ENCODE measurements at places on chromosomes 1 and 21.
A peak's percentile ranks its signal among the peaks of the same experiment; 100 is the strongest.

GRCh38 chr21:42539342-42539741 is 25.7 kb downstream of the SLC37A1 start:
- DNase-seq: no peak

- DNase-seq: no peak
These were observed 178.8 kb upstream of the ZNF644 start for GRCh38 chr1:91200675-91201074.

DNA sequence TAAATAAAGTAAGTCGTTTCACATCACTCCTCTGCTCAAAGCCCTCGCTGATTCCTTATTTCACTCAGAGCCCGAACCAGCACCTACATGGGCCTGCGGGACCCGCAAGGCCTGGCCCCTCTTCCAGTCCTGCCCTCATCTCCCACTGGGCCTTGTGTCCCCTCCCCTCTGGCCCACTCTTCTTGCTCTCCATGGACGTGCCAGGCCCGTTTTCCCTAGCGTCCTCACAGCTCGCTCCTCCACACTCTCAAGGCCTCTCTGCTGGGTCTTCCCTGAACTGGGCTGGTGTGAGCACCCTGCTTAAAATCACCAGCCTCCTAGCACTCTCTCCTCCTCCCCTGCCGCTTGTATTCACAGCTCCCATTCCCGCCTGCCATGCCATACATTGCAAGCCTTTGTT is 237.9 kb downstream of the FOXD2 start:
- DNase-seq: no peak

DNA sequence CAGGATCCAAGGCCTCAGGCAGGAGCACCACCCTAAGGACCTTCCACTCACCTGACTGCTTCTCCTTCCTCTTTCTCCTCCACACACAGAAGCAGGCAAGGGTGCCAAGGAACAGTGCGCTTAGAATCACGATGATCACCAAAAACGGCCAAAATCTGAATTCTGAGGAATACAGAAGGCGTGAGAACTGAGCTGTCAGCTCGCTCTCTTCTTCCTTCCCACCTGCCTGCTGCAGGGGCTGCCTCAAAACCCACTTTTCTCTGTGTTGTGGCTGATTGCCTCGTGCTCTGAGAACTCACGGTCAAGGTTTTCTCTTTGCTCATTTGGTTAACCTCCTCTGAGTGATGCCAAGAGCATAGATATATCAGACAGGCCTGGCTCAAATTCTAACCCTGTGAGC is 23.8 kb downstream of the CD244 start:
- DNase-seq: no peak

DNA sequence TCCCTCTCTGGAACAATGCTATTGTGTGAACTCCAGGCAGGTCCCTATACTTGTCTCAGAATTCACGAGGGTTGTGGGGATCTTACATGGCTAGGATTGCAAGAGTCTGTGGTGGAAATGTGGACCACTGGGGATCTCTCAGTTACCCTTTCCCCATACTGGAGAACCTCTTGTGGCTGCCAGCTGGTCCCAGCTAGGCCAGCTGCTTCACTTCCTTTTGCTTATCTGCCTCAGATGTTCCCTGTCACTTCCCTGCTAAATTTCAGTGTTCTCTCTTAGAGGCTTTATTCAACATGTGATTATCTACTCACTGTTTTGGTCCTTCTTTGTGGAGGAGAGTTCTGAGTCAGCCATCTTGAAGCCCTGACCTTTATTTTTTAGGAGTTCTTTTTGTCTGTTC is 75.9 kb upstream of the SAMD13 start:
- no peak for DNase-seq

GRCh38 chr21:41634858-41635257 is 126.9 kb upstream of the TMPRSS2 start:
- peak; percentile 54 for DNase-seq

DNA sequence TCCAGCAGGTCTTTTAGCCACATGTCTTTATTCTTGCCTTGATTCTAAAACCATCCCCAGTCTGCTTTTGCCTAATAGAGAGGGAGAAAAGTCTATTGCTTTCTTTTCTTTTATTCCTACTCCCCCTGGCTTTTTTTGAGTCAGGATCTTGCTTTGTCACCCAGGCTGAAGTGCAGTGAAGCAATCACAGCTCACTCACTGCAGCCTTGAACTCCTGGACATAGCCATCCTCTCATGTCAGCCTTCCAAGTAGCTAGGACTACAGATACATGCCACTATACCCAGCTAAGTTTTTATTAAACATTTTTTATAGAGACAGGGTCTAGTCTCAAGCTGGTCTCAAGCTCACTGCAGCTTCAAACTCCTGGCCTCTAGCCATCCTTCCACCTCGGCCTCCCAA is 72.5 kb upstream of the PAXBP1 start:
- DNase-seq: no peak

- no peak for DNase-seq
These were observed 99.0 kb downstream of the NFIA start for GRCh38 chr1:61181067-61182038.

DNA sequence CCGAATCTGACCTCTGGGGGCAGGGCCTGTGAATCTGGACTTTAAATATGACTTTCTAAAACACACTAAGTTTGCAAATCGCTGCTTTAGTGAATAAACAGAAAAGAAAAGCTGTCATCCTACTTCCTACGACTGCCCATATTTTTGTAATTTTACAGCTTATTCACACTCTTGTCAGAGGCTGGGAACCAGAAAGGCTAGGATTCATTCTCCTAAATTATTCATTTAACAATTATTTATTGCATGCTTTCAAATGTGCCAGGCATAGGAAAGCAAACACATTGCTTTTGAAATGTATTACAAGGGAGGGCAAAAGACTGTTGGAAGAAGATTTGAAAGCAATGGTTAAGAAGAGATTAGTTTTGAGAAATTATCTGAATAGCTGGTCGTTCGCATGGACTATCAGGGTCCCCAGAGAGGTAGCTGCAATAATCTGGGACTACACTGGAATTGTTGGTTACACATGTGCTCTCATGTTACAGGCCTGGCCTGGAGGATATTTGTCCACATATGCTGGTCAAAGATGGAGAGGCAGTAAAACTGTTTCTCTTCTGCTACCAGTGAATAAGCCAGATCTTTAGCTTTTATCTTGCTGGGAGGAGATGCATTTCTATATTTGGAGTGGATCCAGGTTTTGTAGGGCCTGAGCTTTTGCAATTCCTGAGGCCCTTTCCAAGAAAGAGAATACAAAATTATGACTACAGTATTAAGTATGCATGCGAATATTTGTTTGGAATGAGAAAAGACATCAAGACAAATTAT is 29.6 kb upstream of the SFPQ start:
- peak; percentile 77 for DNase-seq

DNA sequence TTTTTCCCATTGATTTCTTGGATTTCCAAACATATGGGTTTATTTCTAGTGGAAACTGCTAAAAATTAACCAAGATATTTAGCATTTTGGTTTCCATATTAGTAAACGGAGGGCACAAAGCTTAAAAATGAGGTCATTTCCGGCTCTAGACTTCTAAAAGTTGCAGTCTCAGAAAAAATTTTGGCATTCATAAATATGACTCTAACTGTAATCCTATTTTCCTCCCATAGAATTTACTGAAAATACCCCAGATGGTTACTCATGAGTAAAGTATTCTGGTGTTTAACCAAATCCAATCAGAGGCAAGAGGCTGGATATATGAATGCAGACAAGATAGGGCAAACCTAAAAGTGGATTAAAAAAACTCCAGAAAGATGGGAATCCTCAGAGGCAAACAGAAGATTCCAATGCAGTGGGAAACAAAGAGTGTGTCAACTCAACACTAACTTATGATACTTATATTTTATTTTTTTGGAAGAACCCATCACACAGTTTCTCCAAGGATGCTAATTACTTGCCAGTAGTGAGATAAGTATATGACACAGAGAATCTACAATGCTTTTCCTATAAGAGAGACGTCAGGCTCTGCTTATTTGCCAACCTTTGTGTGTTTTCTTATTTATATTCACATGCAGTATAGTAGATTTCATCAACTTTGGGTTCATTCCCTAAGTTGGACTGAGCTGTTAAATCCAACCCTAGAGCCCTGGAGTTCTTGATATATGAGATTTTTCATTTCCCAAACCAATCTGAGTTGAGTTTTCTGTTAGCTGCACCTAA is 90.1 kb upstream of the BCL10 start:
- peak; percentile 36 for DNase-seq

GRCh38 chr21:38291874-38292273 is 35.1 kb downstream of the KCNJ15 start:
- no peak for DNase-seq

DNA sequence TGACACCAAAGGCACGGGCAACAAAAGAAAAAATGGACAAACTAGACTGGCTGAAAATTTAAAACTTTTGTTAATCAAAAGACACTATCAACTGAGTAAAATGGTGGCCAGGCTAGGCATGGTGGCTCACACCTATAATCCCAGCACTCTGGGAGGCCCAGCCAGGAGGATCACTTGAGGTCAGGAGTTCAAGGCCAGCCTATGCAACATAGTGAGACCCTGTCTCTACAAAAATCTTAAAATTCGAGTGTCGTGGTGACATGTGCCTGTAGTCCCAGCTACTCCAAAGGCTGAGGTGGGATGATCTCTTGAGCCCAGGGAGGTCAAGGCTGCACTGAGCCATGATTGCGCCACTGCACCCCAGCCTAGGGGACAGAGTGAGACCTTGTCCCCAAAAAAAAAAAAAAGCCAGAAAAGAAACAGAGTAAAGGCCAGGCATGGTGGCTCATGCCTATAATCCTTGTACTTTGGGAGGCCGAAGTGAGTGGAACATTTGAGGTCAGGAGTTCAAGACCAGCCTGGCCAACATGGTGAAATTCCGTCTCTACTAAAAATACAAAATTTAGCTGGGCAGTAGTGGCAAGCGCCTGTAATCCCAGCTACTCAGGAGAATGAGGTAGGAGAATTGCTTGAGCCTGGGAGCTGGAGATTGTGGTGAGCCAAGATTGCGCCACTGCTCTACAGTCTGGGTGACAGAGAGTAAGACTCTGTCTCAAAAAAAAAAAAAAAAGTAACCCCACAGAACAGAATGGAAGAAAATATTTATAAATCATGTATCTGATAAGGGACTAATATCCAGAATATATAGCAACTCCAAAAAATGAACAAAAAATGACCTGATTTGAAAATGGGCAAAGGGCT is 8.0 kb downstream of the TUT4 start:
- DNase-seq: no peak

DNA sequence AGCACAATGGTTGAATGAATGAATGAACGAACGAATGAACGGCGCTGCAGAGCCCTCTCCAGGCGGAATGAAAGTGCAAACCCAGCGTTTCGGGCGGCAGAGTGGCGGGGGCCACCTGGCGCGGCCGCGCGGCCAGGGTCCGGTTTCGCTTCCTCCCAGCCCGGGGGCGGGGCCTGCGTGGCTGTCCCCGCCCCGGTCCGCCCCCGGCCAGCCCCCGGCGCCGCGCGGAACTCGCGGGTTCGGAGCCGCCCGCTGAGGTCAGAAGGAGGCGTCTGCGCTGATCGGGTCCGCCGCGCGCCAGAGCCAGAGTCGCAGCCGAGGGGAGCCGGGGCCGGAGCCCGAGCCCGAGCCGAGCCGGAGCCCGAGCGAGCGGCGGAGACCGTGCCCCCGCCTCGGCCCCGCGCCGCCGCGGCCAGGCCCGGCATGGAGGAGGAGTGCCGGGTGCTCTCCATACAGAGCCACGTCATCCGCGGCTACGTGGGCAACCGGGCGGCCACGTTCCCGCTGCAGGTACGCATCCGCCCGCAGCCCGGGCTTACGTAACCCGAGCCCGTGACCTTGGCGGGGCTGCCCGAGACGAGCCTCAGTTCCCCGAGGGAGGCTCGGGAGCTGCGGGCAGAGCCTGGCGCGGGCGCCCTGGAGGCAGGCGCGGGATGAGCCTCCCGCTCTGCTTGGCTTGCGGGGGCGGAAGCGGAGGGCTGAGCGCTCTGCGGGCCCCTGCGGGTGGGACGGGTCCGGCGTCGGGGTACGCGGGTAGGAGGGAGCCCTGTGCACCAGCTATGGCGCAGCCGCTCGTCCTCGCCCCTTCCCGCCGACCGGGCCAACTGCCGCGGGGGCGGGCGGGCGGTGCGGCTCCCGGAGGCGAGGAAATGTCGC is at the start of gene PDXK:
Gene PDXK (plus strand): TSS at position 258 of the 876 bp plus-strand sequence. CDS start 166 bp downstream, at position 424.
- DNase-seq: no peak

DNA sequence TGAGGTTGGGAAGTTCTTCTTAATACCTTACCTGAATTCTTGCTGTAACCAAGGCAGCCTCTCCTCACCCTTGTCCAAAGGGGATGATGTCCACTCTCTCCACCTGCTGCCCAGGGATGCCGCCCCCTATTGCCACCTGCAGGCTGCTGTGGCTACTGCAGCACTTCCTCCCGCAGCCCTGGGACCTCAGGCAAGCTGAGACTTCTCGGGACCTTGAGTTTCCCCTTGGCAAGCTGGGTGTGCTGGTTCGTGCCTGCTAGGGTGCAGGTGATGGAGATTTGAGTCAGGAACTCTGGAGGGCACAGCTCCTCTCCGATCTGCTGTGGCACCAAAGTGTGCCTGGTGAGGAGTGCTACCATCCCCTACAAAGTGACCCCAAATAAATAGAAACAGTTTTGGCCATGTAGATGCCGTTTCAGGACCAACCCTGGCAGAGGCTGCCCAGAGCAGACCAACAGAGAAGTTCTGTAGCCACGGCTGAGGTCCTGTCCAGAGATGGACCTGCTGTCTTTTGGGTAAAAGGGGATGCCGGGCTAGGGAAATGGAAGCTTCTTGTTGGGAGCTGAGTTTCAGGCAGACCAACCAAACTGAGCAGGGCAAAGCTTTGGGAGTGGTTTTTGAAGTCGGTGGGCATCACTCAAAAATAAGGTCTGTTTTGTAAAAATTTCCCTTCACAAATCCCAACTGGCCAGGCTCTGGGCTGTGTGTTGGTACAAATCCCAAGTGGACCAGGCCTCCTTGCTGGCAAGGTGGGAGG is 31.7 kb downstream of the RUNX3 start:
- no peak for DNase-seq

DNA sequence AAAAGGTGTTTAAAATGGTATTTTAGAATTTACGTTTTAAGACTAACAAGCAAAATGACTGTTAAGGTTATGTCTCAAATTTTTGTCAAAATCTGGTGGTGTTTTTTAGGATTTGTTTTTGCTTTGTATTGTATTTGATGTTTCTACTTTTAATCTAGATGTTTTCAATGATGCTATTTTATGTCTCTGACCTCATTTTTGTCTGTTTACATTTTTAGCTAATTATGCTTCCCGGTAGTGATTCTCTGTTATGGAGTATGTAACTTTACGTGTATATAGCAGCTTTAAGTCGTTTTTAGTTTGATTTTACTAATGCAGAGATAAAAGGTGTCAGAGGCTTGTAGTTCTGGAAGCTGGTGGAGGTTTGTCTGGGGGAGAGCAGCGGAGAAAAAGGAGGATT is 71.8 kb downstream of the PRDM2 start:
- no peak for DNase-seq

Measured in skeletal muscle cell (primary cell).